ENCODE measurements at places on chromosomes 12 and 14.

- DNase-seq = no peak
Measured at GRCh38 chr12:58066296-58066695, 124.9 kb downstream of the ATP23 start.

DNA sequence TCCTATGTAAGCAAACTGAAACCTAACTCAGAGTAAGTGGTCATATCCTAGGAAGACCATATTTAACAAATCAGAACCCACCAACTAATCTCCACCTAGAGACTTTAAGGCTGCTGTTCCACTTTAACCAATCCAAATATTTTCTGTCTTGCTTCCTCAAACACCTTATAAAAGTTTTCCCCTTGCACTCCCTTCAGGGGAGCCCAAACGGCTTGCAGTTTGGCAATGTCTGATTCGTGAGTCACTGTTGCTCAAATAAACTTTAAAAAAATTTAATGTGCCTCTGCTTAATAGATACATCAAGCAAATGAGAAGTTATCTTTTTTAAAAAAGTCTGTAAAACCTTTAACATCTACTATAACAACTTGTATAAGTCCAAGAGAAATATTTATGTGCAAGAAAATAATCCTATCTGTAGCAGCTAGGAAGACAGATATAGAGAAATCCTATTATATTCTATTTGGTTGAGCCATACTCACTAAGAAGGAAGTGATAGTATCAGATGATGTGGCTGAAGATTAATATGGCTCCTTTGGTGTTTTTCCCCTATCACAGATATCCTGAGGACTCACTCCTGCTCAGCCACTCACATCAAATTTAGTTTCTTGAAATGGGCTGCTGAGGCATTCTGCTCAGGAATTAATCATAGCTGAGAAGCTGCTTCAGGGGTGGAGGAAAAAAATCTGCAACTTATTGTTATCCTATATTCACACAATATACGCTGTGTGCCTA, 65.1 kb upstream of the DUSP6 start:
- DNase-seq = peak; percentile 14

GRCh38 chr12:121021754-121022153, 5.5 kb upstream of the C12orf43 start:
- DNase-seq = no peak

DNA sequence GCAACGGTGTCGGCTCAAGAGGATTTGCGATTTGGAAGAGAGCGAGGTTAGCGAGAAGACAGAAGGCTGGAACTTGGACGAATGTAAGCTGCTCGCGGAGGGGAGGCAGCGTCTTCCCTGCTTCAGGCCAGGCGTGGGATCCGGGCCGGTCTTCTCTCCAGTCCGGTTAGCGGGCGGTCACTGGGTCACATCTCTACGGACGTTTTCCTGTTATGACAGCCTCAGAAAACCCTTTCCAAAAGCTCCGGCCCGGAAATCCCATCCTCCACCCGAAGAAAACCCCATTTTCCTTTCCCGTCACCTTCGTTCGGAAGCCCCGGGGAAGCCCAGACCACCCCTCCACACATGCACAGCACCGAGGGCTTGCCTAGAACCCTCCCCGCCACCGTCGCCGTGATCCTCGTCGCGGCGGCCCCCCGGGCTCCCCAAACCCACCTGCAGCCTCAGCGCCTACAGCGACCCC, 268 bp downstream of the NDUFB1 start:
- DNase-seq = no peak

- DNase-seq = no peak
Measured at GRCh38 chr14:100851946-100852620, 26.2 kb downstream of the MEG3 start.

GRCh38 chr12:34292736-34293625, 270.7 kb downstream of the ALG10 start:
- no peak for DNase-seq
